ENCODE measurements at places on chromosomes 5 and 9. TPM values are rescaled to one million over a fixed set of nuclear protein-coding genes. Genes with fewer than 3 reads are reported as not detected.

CARD9 gene
- total RNA-seq, result 0.96 TPM

LCN15 gene
- total RNA-seq, result 0.52 TPM

FOXD4L6 gene
- total RNA-seq, result not detected

SNCAIP gene
- total RNA-seq, result 9.7 TPM

DNA sequence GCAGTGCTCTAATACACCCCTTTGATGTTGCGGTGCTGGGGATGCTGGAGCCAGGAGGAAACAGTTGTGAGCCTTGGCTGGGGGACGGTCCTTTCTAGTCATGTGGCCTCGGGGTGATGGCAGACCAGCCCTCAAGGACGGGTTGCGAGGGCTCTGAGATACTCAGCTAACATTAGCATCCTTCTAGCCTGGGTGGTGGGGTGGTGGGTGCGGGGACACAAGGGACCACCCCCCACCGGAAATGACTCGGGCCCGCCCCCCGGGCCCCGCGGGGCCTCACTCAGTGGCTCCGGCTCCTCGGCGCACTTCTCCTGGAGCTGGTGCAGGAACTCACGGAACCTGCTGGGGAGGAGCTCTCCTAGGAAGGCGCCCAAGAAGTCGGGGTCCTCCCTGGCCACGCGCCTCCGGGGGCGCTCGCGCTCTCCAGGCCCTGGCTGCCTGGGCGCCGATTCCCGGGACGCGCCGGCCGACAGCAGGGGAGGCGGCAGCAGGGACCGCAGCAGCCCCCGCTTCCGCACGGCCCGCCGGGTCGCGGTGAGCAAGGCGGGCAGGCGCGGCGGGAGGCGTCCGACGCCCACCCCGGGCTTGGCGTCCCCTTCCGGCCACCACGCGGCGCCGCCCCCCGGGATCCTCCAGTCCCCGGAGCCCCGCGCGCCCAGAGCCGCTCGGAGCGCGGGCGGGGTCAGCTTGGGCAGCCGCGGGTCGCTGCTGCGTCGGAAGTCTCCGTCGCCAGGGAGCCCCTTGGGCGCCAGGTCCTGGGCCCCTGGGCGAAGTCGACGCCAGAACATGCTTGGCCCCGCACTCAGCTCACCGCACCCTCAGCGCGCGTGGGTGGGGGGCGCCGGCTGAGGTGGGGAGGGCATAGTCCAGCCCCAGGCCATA, 873 bp downstream of the C9orf50 start:
- DNase-seq, result no peak

- no peak for DNase-seq
These were observed 27.3 kb downstream of the ETF1 start for GRCh38 chr5:138515556-138516245.

DNA sequence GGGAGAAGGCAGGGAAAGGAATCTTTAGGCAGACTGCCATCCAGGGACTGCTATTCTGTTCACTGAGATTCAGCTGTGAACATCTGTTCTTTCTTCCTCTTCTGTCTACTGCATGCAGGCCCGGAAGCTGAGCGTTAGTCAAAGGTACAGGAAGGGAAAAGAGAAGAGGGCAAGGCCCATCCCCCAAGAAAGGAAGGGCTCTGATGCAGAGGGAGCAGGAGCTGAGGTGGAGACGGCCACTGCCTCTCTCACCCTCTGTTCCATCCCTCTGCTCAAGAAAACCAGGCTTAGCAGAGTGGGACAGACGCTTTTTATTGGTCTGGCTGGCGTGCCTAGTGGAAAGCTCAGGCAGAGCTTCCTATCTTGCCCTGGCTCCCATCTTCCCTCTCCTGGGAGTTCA, 57.6 kb downstream of the PFDN1 start:
- DNase-seq, result no peak

GRCh38 chr5:142794537-142794936, 24.4 kb downstream of the ARHGAP26 start:
- DNase-seq, result no peak

DNA sequence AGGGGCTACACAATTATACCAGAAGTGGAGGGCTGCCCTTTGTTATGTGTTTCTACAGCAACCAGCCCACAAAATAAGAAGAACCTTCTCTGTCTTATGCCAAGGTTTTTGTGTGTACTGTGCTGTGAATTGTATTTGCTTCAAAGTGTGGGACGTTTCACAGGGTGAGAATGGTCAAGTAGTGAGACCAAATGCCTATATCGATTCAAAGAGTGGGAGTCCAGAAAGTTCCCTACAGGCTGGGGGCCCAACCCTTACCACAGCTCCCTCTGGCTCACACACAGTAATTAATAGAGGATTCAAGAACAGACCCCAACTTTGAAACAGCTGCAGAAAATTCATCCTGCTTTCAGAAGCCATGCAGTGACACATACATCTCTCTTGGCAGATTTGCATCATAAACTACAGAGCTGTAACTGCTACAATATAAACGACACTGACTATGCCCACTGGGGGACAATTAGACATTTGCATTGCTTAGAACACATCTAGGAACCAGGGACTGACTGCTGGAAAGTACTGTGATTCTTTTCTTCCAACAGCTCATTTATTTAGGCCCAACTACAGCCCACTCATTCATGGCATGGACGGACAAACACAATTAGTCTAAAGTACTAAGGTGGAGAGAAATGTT, 12.8 kb downstream of the ENC1 start:
- DNase-seq, result no peak

DNA sequence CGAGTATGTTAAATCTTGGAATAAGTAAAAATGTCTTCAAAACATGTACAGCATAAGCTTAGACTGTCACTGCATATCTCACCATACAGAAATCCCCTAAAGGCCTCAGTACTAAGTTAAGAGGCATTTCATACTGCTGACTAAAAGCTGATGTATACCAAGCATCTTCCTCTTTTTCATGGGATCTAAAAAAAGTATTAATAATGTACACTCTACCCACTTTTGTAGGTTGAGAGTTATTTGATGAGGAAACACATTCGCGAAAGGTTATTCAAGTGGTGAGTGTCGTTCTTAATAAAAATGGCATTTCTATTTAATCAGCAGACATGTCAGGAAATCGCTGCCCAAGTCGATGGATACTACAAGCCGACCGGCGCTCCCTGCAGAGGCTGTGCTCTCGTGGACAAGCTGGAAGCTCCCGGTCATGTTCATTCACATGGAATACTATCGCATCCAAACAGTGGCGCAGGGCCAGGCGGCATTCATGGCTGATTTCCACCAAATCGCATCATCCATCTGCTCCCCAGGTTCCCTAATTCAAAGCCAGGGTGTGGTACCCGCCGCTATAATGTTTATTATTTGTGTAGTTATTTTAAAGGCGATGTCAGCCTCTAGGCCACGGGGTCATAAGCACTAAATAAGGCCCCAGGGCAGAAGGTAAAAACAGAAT, 724 bp downstream of the SGTB start:
- DNase-seq, result peak; percentile 19

GRCh38 chr9:77772646-77773045, 124.5 kb upstream of the GNA14 start:
- no peak for DNase-seq

DNA sequence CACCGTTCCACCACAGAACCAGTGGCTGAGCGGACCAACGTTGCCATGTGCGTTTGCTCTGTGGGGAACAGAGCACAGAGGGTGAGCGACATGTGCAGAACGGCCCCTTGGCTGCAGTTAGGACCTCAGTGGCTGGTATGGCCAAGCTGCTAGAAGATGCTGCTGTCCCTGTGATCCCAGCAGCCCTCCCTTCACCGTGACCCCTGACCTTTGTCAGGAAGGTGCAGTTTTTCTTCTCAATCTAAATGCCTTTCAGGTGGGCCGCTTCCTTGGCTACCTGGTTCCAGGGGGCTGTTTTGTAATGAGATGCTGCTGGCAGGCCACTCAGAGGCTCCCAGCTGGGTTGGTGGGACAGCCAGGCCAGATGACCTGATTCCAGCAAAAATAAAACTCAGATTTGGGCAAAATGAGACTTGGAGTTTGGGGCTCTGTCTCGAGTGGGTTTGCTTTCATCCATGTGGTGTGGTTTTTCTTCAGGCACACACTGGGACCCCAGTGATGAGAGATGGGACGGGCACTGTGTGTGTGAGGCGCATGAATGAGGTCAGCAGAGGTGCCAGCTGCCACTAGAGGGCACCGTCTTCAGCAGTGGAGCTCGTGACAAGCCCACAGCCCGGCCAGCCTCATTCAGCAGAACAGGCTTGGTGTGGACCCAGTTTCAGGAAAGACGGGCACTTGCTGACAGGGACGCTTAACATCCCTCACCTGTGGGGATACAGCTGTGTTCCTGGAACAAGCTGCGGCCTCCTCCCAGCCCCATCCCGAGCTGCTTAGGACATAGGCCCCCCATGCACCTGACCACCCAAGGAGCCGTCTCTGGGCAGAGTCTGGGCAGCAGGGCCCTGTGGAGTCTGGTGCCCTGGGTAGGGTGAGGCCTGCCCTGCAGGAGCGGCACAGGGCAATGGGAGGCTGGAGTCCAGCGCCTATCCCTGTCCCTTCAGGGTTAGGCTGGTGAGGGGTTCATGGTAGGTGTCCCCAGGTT, 4.1 kb downstream of the MRPS2 start:
- peak; percentile 70 for DNase-seq

DNA sequence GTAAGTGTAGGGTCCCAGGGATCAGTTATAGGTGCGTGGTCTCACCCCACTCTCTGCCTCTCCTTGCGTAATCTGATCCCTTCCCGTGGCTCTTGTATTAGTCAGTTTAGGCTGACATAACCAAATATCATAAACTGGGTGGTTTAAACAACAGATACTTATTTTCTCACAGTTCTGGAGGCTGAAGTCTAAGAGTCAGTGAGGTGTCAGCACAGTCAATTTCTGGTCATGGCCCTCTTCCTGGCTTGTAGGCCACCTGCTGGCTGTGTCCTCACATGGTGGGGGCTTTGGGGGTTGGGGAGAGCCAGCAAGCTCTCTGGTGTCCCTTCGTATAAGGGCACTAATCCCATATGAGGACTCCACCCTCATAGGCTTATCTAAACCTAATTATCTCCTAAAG, 32.3 kb downstream of the CARTPT start:
- DNase-seq, result no peak

DNA sequence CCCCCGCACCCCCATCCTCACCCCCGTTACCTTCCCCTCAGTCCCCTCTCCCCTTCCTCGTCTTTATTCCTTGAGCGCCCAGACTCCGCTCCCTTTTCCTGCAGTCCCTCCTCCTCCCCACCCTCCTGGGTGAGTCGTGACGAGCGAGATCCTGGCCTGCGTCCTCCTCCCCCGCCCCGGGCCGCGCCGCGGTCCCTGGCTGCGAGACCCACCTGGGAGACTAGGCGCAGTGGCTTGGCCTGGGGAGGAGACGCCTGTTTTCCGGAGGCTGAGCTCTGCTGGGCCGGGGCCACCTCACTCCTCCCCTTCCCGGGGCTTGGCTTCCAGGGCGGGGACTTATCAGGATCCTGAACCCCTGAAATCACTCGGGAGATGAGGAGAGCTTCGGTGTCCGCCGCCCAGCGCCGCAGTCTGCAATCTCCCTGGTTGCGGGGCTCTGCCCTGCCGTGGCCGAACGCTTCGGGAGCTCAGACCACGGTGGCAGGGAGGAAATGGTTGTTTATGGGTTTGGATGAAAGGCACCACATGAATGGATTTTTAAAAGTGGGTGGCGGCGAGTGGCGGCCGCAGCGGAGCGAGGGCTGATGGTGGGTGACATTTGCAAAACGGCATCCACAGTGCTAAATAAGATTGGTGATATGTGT, 984 bp downstream of the STXBP1 start:
- DNase-seq, result peak; percentile 55

DNA sequence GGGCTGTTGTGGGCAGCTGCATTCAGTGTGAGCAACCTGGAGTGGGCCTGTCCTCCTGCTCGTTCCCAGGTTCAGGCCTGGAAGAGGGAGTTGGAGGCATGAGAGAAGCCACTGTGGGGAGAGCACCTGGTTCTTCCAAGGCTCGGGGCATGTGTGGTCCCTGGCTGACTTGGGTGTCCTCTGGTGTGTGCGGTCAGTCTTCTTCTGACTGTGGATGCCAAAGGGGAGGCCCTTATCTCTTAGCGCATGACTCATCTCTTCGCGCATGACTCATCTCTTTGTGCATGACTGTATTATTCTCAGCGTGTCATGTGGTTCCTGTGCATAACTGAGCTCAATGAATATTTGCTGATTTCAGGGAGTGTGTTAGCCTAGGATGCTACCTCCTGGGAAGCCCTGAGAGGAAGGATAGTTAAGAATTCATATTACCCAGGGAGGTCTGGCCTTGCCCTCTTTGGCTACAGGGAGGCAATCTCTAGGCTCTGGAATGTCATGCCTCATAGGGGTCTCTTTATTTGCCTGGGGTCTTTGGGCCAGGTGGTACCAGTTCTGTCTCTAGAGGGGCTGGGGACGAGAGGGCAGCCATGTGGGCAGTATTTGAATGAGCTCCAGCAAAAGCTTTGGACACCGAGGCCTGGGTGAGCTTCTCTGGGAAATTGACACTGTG, 188.7 kb downstream of the HSPA4 start:
- DNase-seq, result no peak

DNA sequence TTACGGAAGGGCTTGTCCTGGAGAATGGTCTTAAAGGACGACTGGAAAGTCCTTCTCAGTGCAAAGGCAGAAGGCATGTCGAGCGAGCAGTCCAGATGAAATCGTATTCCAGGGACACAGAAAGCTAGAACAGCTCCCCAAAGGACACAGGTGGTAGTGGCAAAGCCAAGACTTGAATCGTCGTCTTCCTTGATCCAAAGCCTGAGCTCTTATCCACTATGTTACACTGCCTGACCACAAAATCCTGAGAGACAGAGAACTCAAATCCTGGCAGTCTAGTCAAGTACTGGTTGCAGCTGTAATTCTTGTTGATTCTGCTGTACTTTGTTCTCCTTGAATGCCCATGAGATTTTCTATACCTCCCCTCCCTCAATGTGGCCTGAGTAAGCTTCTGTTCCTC, 198.7 kb downstream of the TARS1 start:
- no peak for DNase-seq

- DNase-seq, result no peak
These were observed 132.5 kb downstream of the CDH18 start for GRCh38 chr5:19855453-19855852.

DNA sequence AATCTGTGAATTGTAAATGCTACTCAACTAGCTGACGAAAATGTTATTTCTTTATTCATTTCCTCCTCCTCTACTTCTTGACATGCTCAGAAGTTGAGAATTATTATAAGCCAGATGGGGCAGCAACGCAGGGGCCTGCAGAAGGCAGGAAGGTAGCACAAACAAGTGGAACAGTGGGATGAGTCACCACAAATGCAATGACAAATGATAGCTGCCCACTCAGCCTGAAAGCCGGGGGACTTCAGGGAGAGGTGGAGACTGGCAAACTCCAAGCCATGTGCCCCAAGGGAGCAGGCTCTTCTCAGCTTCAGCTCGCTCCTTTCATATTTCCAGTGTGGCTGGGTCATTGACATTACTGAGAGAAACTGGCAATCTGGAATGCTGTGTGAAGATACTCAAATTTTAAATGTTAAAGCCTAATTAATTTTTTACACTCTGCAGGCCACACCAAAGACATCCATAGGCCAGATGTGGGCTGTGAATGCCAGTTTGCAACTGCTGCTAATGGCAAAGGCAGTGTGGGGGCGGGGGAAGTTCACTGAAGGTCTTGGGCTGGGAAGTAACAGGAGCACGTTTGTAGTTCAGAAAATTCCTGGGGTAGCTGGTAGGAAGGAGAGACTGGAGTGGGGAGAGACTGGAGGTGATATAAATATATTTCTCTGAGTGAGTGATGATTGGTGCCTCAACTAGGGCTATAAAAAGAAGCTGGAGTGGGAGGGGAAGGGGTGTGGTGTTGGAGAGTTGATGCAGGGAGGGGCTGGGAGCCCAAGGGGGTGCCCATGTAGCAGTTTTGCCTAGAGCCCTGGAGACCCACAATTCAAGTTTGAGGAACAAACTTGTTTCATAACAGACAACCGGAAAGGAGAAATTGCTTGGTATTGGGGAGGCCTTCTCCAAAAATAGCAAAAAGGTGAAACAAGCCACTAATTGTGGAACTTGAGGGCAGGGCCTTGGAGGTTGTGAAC, 20.8 kb upstream of the ADRB2 start:
- DNase-seq, result no peak

- DNase-seq, result peak; percentile 86
These were observed 24.8 kb downstream of the CCNJL start for GRCh38 chr5:160287378-160288051.
